ENCODE measurements at places on chromosomes 5 and 9.

DNA sequence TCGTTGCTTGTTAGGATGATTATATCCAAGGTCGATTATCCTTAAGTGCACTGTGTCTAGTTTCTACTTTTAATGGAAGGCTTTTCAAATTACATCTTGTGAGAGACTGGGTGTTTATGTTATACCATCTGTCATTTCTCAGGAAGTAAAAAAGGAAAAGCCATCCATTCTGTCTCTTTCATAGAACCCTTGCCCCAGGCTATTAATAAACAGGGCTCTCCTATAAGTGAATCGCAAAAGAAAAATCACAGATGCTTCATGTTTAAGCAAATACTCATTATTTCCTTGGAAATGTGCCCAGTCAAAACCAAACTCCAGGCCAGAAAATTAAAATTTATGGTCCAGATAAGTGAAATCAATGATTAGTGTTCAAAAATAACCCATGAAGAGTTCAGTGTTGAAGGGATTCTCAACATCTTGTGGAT is 58.1 kb downstream of the STARD4 start:
- no peak for DNase-seq

GRCh38 chr5:174292348-174292747 is 246.8 kb downstream of the NSG2 start:
- DNase-seq, result no peak

- no peak for DNase-seq
These were observed 12.7 kb downstream of the KCTD16 start for GRCh38 chr5:144183254-144183889.

- DNase-seq, result no peak
These were observed 72.0 kb upstream of the IL12B start for GRCh38 chr5:159402311-159402710.

DNA sequence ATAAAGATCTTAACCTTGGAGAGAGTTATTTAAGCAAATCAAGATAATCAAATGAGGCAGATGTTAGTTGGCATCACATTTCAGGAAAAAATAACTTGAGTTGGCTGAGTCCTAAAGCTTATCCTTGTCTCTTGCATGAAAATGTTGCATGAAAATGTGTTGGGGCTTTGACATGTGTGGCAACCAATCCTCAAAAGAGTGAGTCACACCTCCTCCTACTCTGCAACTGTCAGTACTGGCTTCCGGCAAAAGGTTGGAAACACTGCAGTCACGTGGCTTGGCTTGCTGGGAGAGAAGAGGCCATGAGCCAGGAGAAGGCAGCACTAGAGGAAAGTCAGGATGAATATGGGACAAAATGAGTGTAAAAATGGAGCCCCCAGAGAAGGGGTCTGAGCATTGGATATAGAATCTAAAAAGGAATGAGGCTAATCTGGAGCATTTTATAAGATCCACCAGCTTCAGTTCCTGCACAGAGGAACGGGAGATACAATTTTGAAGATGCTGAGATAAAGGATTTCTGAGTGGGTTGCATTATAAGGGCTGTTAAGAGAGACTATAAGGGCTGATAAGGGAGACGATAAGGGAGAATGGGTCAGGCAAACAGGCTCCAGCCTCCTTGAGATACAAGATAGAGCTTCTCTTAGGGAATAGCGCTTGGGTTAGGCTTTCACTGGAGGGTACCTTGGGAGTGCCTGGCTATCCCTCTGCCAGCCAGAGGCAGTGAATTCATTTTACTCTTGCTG is 43.1 kb downstream of the SPATA31D1 start:
- peak; percentile 68 for DNase-seq

- no peak for DNase-seq
These were observed 270.7 kb downstream of the NR3C1 start for GRCh38 chr5:143132739-143133138.

- no peak for DNase-seq
These were observed 6.4 kb upstream of the EGR1 start for GRCh38 chr5:138458856-138459255.

- no peak for DNase-seq
These were observed 743.9 kb downstream of the NR2F1-AS1 start for GRCh38 chr5:92836855-92837755.

- no peak for DNase-seq
These were observed 4.6 kb upstream of the ERCC6L2 start for GRCh38 chr9:95870906-95871305.

GRCh38 chr5:74392711-74393351 is 247.7 kb downstream of the ENC1 start:
- no peak for DNase-seq

DNA sequence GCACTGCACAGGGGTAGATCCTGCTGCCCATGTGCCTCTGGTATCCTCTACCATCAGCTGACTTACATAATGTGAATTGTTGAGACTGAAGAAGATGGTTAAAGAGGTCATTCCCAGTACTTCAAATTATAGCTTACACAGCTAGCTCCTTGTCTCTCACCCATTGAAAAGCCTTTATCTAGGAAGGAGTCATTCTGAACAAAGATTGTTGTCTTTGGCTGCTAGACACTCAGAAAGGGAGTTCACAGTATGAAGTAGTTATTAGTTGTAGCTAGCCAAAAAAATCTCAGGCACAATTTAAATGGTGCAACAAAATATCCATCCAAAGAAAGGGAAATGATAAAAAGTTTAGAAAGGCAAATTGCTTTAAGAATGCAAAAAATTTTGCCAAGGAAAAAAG is 102.0 kb upstream of the NREP start:
- no peak for DNase-seq

DNA sequence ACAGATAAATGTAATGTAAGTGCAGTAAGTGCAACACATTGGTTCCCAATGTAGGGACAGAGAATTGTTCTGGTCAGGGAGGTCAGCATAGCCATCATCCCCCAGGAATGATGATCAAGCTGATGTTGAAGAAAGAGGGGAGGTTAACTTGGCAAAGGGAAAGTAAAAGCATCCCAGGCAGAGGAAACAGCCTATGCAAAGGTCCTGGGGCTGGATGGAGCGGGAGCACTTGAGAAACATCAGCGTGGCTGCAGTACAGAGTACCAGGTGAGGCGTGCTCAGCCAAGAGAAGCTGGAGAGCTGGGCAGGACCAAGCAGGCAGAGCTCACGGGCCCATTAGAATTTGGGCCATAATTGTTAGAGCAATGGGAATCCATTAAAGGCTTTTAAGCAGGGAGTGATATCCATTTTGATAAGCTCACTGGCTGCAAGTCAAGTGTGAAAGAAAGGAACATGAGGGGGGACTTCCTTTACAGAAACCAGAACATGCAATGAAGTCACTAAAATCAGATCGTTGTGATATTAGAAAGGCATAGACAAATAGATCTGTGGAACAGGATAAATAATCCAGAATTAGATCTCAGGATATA is 50.1 kb upstream of the HAND1 start:
- DNase-seq, result no peak

- DNase-seq, result no peak
These were observed 86.8 kb upstream of the MEGF10 start for GRCh38 chr5:127203818-127204217.

- no peak for DNase-seq
These were observed 14.3 kb downstream of the ZBTB34 start for GRCh38 chr9:126874546-126875314.

GRCh38 chr5:136192015-136192525 is 892 bp downstream of the SMIM32 start:
- no peak for DNase-seq

GRCh38 chr5:94240993-94241651 is 377.3 kb downstream of the KIAA0825 start:
- DNase-seq, result peak; percentile 28

GRCh38 chr9:4297786-4298254 is 2.0 kb downstream of the GLIS3 start:
- peak; percentile 72 for DNase-seq

GRCh38 chr5:4189317-4189716 is 593.7 kb downstream of the IRX1 start:
- DNase-seq, result no peak

DNA sequence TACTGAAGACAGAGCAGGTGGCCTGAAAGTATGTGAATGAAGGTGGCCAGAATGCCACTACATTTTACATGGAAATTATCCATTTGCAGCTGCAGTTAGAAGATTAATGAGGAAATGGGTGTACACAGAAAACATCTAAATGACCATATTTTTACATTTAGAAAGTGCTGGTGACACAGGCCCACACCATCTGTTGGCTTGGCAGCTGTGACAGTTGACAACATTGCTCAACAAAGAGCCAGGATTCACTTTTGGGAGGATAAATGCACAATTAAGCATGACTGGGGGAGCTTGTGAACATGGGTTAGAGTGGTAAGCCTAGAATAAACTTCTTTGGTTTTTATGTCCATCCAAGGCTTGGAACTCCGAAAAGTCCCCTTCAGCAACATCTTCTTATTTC is 360.5 kb downstream of the KCTD16 start:
- no peak for DNase-seq

DNA sequence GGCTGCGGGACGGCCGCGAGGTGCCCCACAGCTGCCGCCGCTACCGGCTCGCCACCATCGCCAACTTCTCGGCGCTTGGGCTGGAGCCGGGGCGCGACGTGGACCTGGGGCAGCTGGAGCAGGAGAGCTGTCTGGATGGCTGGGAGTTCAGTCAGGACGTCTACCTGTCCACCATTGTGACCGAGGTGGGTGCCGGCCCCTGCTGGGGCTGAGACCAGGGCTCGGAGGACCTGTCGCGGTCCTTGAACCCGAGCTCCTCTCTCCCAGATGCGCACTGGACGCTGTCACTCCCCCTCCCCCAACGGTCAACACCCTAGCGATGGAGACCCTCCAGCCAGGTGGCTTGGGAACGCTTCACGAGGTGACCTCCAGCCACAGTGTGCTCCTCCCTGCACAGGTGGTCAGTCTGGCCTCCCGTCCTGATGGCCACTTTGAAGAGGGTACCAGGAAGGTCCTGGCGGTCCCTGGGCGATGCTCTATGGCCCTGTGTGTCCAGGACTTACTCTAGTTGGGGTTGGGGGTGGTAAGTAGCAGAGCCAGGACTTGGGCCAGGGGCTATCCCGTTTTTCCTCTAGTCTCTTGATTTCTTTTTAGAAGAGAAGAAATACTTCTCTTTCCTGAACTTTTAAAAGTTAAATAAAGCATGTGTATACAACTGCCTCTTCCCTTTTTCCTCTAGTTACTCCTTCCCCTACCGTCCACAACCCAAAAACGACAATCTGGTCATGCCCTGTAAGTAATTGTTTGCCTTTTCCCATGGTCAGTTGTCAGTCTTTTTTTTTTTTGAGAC is 866 bp downstream of the SLC22A5 start:
- peak; percentile 63 for DNase-seq

DNA sequence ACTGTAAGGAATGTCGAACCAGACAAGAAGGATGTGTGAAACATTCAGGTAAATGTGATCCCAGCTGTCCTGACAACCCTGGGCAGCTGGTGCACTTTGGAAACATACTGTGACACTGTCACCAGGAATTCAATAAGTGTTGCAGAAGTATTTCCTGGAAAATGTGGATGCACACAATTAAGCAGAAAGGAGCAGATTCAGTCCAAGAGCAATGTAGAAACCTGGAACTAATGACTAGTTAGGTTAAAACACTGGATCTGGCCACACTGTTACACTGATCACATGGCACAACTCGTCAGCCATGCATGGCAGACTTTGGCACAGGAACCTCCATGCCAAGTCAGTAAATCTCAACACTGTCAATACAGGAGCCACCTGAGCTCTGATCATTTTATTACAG is 109.0 kb downstream of the FAM174A start:
- no peak for DNase-seq

GRCh38 chr5:57825031-57825686 is 342.5 kb upstream of the ACTBL2 start:
- no peak for DNase-seq

GRCh38 chr5:155546075-155546474 is 532.5 kb downstream of the KIF4B start:
- DNase-seq, result no peak

DNA sequence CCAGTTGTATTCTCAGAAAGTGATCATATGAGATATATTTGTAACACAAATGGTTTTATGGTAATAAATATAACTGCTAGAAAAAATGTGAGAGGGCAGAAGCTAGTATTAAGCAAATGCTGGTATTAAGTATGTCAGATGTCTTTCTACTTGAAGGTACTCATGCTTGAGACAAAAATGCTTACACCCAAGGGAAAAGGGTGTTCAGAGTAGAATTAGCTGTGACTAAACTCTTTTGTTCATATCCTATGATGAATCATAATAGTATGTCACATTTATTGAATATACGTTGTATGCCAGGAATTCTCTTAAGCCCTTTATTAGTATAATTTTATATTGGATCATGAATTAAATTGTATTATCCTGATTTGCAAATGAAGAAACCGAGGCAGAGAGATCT is 2.2 kb downstream of the ADGRV1 start:
- DNase-seq, result no peak

DNA sequence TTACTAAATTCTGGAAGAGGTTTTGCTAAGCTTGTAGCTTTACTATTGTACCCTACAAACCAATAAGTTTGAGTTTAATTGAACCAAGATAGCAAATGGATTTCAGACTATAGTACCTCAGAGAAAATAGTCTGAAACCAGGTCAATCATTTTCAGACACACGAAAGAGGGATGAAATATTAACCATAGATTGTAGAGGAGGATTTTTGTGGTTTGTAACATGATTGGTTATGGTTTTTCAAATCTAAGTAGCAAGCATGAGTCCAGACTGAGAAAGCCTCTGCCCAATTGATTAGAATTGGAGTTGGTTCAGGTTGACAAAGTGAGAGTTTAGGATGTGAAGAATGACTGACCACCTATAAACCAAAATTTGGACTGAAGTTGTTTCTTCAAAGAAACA is 562.7 kb upstream of the DMAC1 start:
- no peak for DNase-seq

DNA sequence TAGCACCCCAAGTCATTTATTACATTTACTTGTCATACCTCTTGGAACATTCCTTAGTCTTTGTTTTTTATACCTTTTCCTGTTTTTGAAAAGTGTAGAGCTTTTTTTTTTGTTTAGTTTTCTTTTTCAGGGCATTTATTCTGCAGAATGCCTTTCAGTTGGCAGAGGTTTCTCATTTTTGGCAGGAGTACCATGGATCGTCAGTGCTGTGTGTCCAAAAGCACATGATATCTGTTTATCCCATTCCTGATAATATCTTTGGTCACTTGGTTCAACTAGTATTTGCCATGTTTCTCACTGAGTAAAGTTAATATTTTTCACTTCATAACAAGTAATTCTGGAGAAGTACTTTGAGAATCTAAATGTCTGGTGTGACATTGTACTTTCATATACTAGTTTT is 10.7 kb downstream of the OGN start:
- DNase-seq, result no peak
